ENCODE measurements at places on chromosomes 2 and 18. TPM values are rescaled to one million over a fixed set of nuclear protein-coding genes. Genes with fewer than 3 reads are reported as not detected.

Gene RNF152
- 0.39 TPM for total RNA-seq

Gene CKAP2L
- 47.7 TPM for total RNA-seq

Gene CIB4
- not detected for total RNA-seq

Gene MYO3B
- 3.8 TPM for total RNA-seq

Gene LYPD6
- not detected for total RNA-seq

Gene KCNS3
- total RNA-seq = not detected

Gene RAB17
- 0.09 TPM for total RNA-seq

Gene TIA1
- 119 TPM for total RNA-seq

Gene NCKAP5
- total RNA-seq = not detected

Gene CCT4
- 300 TPM for total RNA-seq

- DNase-seq = no peak
Observed at GRCh38 chr2:12091201-12091806, 344.9 kb downstream of the LPIN1 start.

DNA sequence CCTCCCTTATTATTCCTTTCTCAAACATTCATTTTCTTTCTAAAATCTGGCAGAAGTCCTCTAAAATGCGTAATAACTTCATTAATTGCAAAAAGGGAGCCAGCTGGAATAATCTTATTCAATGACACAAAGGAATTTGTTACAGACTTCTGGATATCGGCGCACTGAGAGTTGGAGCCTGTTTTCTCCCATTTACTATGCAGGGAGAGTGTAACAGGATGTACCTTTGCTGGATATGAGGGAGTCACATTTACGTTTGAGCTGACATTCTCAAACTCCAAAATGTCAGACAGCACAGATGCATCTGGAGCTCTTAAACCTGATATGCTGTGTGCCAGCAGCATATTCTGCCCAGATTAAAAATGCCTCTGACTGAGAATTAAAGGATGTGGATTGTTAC is 275.3 kb downstream of the TMX3 start:
- no peak for DNase-seq

GRCh38 chr18:46333431-46334135 is 229.4 kb downstream of the HAUS1 start:
- peak; percentile 31 for DNase-seq

- no peak for DNase-seq
Observed at GRCh38 chr2:220117025-220117424, 489.6 kb downstream of the SLC4A3 start.

GRCh38 chr2:16441431-16441830 is 224.2 kb downstream of the CYRIA start:
- DNase-seq = no peak

- DNase-seq = no peak
Observed at GRCh38 chr2:222878877-222879603, 18.2 kb downstream of the ACSL3 start.

- peak; percentile 39 for DNase-seq
Observed at GRCh38 chr18:69469444-69469919, 68.8 kb downstream of the DOK6 start.

GRCh38 chr2:75491129-75491753 is 69.5 kb downstream of the EVA1A start:
- DNase-seq = no peak

- DNase-seq = no peak
Observed at GRCh38 chr2:2992634-2993033, 385.0 kb downstream of the EIPR1 start.

DNA sequence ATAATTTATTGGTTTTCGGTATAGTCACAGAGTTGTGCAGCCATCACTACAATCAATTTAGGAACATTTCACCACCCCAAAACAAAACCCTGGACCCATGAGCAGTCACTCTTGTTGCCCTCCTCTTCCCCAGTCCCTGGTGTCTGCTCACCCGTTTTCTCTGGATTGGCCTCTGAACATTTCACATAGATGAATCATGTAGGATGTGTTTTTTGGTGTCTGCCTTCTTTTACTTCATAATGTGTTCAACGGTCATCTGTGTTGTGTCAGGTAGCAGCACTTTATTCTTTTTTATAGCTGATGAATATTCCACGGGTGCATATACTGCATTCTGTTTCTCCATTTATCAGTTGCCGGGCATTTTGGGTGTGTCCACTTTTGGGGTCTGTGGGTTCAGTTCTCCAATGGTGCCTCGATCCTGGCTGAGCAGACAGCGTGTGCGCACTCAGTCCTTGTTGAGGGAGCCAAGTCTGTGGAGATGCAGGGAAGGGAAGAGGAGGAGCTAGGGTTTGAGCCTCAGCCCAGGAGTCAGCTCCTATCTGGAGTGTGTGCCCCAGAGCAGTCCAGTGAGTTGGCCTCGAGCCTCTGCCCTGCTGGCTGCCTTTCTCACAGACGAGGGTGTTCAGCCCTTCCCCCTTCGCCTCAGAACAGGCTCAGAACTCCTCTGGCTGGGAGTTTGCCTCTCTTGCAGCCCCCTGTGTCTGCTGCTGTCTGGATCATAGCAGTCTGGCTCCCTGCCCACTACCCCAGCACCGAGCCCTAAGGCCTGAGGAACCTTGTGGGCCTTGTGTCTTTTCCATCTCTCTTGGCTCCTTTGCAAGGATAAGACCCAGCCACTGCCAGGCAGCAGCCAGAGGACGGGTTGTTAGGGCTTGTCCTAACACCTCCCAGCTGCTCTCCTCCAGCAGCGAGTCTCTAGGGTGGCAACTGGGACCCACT is 18.0 kb downstream of the C2orf74 start:
- no peak for DNase-seq

GRCh38 chr2:44075541-44075940 is 79.8 kb upstream of the LRPPRC start:
- no peak for DNase-seq

DNA sequence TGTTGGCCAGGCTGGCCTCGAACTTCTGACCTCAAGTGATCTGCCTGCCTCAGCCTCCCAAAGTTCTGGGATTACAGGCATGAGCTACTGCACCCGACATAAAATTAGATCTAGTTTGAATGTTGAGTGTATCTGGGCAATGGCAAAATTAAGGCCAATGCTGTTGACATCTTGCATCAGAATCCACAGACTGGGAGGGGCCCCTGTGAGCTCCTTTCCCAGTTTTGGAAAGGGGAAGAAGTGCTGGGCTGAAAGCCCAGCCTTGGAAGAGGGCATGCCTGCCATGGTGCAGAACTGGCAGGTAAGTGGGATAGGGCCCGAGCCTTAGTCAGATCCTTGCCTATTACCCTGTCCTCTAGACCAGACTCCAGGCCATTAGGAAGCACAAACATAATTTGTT is 4.5 kb upstream of the MYOM1 start:
- no peak for DNase-seq

DNA sequence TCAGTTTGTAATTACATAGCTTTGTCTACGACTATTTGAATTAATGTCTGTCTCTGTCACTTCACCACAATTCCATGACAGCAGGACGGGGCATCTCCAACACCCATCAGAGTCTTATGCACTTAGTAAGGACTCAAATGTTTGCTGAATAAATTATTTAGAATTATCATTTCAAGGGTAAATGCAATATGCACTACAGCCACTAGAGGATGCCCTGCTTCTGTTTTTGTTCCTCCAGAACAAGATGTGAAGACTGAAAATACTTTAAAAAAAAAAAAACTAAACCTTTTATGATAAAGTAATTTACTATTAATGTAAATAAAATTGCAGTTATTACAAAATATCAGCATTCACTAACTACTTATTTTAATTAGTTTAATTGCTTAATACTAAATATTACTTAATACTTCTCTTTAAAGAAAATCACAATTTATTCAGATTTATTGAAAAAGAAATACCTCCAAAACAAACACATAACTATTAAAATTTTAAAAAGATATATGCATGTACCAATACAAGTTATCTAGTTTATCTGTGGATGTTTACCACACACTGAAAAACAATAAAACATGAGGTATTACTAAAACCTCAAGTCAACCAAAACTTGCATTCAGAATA is 3.2 kb downstream of the PIGN start:
- peak; percentile 51 for DNase-seq

DNA sequence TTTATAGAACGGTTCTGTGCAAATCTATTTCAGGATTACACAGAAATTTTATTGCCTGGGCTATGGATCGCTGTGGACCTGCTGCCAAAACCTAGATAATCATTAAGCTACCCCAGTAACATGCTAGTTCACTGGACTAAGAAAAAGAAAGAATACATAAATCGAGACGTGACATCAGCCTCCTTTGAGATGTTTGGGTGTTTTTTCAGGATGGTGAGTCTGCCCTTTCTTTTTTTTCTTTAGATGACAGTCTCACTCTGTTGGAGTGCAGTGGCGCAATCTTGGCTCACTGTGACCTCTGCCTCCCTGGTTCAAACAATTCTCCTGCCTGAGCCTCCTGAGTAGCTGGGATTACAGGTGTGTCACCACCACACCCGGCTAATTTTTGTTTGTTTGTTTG is 52.0 kb downstream of the FHOD3 start:
- no peak for DNase-seq

DNA sequence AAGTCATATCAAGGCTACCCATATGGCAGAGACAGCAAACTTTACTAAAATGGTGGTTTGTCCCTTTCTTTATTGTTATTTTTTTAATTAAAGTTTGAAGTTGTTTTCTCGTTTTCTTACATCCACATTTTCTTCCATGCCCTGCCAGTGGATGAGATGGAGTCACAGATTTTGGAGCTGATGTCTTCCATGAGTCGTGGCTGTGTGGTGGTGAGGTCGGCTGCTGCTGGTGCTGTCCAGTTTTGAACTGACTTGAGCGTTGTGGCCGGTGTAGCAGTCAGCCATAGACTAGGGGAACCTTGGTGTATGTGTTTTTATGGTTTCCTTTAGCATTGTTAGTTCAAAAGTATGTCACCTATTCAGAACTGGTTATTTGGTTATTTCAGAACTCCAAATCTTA is 182.8 kb downstream of the SH3RF3 start:
- DNase-seq = no peak

DNA sequence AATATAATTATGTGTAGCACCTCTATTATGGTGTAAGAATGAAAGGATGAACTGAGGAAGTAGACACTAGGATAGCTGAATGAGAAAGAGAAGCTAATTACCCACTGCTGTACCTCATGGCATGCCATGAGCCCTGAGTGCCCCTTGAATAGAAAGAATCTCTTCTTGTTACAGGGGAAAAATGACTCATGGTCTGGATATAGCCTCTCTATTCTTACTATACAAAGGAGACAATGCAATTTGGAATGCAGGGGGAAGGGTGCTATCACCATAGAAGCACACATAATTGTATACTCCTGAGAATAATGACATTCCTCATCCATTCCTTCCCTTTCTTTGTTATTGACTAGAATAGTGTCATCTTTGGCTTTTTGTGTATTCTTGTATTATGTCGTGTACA is 385.2 kb downstream of the CDH7 start:
- DNase-seq = no peak

GRCh38 chr2:14944562-14945346 is 312.2 kb downstream of the LRATD1 start:
- DNase-seq = no peak

DNA sequence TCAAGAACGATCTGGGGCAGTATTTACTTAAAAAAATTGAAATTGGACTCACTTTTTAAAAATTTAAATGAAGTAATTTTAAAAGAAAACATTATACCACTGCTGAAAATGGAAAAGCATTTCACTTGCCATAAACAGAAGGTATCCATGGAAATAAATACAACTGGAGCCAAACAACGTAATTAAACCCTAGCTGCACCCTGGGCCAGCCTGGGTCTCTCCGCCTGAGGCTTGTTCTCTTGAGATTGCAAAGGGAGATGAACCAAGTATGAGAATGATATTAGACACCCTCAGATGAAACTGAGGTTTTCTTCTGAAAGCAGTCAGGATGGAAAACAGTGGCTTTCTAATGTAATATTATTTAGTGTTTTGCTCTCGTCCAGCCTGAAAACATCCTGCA is 264.4 kb downstream of the KCNE4 start:
- no peak for DNase-seq

GRCh38 chr2:44330801-44331200 is 30.5 kb downstream of the PREPL start:
- DNase-seq = no peak

DNA sequence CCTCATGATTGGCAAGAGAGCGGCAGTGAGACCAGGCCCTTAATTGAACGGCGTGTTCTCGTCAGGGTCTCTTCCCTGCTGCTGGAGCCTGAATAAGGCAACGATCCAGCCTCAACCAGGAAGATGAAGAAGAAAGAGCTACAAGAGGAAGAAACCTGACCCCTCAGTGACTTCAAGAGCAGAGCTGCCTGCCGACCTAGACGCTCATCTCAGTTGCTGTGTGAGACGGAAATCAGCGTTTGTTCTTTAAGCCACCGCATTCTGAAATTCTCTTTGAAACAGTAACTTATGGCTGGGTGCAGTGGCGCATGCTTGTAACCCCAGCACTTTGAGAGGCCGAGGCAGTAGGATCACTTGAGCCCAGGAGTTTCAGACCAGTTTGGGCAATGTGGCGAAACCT is 29.6 kb upstream of the KCNG3 start:
- DNase-seq = no peak

GRCh38 chr18:44679056-44679913 is 1.4 kb upstream of the SETBP1 start:
- DNase-seq = peak; percentile 81

DNA sequence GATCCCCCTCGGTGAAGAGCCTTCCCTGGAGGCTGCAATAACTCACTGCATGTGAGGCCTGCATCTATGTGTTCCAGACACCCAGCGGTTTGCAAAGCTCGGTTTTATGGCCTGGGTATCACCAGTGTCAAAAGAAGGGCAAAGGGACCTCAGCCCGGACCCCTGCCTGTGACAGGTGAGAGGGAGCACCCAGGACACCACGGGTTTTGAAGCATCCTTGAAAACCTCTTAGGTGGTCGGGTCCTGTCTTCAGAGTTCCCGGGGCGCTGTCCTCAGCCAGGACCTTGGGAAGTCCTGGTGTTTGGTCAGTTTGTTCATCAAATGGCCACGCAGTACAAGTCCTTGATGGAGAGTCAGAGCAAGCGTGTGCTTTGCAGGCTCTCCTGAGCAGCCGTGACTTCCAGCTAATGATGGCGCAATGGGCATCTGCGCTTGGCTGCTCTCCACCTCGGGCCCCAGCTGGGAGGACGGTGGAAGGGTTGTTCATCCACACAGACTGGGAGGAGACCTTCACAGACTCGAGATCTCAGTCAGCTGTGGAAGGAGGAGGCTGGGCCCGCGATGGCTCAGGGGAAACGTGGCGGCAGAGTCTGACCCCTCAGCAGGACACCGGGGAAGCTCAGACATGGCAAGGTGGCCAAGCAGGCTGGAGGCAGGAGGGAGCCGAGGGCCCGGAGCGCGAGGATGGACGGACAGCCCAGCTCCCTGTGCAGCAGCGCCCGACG is 113.1 kb upstream of the GPC1 start:
- no peak for DNase-seq

DNA sequence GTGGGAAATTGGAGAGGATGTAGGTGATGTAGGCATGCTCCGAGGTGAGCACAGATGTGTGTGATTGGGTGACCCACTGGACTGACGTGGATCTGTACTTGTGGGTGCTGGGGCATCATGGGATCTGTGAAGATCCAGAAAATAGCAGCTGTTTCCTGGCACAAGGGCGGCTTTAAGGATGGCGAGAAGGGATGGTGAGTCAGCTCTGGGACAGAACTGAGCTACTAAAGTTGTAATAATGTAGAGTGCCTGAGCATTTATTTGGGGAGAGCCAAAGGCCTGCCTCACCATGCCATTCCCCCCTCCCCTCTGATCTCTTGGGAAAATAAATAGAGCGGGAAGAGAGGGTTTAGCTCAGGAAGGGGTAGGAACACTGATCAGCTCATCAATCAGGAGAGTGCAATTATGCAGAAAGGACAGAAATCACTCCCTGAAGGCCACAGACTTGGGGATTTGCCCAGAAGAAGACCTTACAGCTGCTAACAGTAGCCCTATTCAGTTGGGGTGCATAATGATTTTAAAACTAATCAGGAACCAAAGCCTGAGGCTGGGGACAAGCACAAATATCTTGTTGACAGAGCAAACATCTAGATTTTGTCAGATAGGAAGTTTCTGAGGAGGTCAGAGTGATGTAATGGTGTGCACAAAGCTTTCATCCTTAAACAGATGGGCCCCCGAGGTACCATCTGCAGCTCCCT is 30.3 kb downstream of the TANC1 start:
- no peak for DNase-seq
